ENCODE measurements at places on chromosomes 6 and 20.
A peak's percentile ranks its signal among the peaks of the same experiment; 100 is the strongest.

GRCh38 chr6:97175806-97176205 is 107.2 kb downstream of the MMS22L start:
- no peak for DNase-seq

DNA sequence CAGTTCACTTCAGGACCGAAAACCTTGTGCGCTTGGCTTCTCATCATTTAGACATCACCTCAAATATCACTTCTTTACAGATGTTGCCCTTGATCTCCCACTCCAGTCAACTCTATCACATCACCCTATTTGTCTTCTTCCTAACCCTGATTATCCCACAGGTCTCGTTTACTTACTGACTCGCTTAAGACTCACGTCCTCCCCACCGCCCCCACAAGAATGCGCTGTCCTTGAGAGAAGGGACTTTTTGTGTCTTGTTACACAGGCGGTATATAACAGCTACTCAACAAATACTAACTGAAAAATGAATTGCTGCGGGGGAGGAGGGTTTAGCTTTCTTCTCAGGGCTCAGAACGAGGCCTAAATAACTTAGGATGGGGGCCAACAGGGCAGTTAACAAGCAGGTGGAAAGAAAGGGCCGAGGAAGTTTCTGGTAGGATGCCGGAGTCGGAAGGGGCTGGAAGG is 527 bp downstream of the TOMM34 start:
- DNase-seq: peak; percentile 66

GRCh38 chr6:138211048-138211581 is 7.2 kb downstream of the PBOV1 start:
- no peak for DNase-seq

DNA sequence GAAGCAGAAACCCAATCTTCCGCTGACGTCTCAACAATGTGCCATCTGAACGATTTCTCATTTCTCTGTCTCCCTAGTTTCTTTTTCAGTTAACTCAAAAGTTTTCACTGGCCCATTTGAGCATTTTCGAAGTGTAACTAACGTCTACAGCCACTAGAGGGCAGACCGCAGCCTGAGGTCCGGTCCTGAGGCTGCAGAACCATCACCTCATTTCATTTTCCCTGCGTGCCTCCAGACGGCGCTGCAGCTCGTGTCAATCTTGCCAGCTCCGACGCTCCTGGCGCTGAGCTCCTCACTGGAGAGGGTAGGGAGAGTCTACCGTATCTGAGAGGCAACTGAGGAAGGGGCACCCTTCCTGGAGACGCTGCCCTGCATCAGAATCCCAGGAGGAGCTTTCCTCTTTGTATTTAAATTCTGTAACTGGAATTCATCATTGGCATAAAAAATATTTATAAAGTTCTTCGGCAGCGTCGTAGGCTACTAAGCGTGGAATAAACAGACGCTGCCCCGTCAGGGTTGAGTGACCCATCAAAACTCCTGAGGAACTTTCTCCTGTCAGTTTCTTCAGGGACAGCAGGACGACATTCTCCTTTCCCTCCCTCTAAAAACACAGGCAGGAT is 28.5 kb upstream of the DTNBP1 start:
- DNase-seq: peak; percentile 95

DNA sequence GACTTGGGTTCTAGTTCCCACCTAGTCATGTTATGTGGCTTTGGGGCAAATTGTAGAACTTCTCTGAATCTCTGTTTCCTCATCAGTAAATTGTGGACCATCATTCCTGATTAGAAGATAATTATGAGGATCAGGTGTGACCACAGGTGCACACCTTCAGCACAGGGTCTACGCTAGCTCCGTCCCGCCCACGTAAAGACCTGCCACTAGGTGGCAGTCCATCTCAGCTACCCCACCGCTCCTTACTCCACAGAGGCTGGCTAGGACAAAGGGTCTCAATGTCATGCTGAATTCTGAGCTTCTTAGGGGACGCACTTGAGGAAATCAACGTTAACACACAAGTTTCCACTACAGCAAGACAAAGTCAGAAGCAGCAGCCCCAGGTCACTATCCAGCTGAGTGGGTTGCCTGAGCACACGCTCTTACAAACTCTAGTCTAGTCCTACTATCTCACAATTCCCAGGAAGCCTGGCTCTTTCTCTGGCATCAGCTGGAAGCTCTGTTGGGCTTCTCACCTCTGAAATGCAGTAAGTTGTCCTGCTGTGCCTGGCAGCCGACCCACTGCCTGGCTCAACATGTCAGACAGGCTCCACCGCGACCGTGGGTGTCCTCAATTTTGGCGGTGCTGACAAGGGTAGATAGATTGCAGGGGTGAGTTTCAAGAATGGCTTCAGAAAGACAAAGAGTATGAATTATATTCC is 2.0 kb upstream of the PLCG1 start:
- peak; percentile 48 for DNase-seq

DNA sequence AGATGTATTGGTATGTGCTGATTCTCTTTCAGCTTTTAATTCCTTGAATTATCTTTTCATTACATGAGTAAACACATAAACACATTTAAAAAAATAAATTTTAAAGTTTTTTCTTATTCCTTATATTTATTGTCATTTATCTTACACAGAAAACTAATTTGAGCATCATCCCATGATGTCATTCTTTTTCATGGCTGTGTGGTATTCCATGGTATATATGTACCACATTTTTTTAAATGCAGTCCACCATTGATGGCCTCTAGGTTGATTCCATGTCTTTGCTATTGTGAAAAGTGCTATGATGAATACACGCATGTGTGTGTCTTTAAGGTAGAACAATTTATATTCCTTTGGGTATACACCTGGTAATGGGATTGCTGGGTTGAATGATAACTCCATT is 33.3 kb downstream of the OTOR start:
- DNase-seq: no peak

GRCh38 chr6:28349344-28349891 is 329 bp upstream of the ZKSCAN3 start:
- DNase-seq: no peak

GRCh38 chr6:83615025-83615999 is 93.6 kb downstream of the SNAP91 start:
- peak; percentile 60 for DNase-seq

- DNase-seq: peak; percentile 84
Observed at GRCh38 chr20:35616465-35617396, 1.1 kb downstream of the SPAG4 start.

GRCh38 chr20:20212675-20213096 is 155.2 kb upstream of the INSM1 start:
- no peak for DNase-seq

GRCh38 chr6:89999154-89999553 is 104.9 kb downstream of the GJA10 start:
- DNase-seq: peak; percentile 56

- peak; percentile 88 for DNase-seq
Observed at GRCh38 chr6:22145823-22146677, 150.8 kb downstream of the PRL start.

DNA sequence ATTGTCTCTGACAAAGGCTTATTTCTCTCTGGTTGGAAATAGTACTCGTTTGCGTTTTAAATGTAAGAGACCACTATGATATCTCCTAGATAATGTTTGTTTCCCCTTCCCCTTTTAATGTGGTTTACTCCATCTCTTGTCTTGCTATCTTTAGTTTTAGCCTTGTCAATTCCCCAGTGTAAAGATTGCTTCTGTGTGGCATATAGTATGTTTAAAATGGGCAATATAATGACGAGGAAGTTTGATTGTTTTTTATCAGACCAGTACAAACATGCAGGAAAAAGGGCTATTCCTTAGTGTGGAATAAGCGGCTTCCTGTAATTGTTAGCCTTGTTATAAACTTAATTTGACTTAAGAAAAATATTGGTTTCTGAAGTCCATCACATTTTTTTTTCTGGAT is 3.1 kb downstream of the QKI start:
- peak; percentile 68 for DNase-seq

DNA sequence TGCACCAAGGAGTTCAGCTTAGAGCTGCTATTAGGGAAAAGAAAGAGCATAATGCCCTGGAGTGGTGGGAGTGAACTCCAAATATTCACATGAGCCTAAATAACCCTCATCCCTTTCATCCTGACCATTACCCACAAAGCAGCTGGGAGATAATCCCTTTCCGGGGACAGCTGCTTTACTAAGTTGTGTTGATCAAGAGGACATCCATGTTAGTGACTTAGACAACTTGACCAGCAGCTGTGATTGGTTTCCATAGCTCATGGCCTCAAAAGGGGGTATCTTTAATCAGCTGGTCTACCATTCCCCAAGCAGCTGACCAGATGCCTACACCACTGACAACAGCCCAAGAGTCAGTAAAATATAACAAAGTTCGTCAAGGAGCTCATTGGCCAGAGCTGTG is 75.8 kb upstream of the LY86 start:
- no peak for DNase-seq

GRCh38 chr20:6074145-6074561 is 20.3 kb upstream of the LRRN4 start:
- no peak for DNase-seq

DNA sequence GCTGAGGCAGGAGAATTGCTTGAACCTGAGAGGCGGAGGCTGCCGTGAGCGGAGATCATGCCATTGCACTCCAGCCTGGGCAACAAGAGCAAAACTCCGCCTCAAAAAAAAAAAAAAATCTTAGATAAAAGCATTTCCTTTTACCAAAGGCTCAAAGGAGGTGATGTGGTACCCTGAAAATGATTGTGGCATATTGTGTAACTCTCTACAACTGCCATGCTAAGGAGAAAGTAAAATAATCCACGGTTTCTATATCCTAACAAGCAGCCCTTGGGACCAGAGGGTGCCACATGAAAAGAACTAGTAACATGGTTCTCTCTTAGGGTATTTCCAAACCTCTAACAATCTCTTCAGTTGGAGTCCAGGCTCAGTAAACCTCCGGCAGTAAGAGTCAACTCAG is 38.8 kb upstream of the SLA2 start:
- no peak for DNase-seq

- DNase-seq: no peak
Observed at GRCh38 chr20:55158446-55158845, 683.1 kb downstream of the DOK5 start.

GRCh38 chr6:41577356-41578216 is 31.4 kb downstream of the FOXP4 start:
- no peak for DNase-seq

DNA sequence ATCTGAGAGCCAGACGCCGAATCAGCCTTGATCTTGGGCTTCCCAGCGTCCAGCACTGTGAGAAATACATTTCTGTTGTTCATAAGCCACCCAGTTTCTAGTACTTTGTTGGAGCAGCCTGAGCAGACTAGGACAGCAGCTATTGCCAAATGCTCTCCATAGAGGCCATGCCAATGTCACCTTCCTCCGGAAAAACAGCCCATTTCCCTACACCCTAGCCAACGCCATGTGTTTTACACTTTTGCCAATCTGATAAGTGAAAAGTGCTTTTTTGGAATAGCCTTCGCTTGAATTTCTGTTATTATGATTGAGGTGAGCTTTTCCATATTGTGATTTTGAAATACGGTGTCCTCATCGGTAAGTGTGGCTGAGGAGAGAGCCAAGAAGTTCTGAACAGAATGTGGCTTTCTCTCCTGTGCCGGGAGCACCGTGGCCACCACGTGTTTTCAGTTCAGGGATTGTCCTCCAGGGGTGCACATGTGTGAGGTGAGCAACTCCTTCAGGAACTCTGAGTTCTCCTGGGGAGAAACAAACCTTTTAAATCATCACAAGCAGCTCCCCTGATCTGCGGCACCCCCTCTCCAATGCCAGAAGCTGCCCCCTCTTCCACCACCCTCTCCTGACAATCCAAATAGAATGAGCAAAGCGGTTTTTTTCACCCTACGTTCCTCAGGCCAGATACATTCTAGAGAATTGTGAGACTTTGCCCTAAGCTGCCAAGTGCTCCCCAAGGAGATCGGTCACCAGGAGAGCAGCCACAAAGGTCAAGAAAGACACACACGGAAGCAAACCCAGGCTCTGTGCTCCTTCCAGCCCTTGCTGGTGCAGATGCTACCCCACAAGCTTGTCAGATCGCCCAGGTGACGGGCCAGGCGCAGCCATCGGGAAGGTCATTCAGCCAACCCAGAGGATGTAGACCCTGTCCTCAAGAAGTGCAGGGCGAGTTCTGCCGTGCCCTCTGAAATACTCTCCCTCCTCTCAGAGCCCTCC is 36.0 kb downstream of the TAF8 start:
- no peak for DNase-seq

- no peak for DNase-seq
Observed at GRCh38 chr6:41964201-41964887, 22.7 kb upstream of the CCND3 start.

- peak; percentile 31 for DNase-seq
Observed at GRCh38 chr20:54067606-54068174, 2.7 kb downstream of the BCAS1 start.

GRCh38 chr6:170281331-170282292 is 9.3 kb downstream of the DLL1 start:
- DNase-seq: no peak

DNA sequence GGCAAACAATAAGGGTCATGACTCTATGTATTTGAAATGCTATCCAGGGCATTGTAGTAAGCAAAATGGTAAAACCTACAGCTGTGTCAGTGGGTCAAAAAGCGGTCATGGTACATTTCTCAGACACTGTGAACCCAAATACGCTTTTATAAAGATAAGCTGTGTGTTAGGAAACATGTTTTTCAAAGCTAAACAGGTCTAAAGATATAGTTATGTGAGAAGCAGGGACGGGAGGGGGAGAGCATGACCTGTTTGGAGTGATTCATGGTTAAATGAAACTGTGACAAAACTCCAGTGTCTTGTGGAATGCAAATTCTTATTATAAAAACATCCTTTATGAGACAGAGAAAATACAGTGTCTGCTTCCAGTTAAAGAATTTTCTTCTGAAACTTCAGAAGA is 205.4 kb upstream of the BMP2 start:
- DNase-seq: no peak

- DNase-seq: no peak
Observed at GRCh38 chr6:16739329-16739801, 21.9 kb downstream of the ATXN1 start.

DNA sequence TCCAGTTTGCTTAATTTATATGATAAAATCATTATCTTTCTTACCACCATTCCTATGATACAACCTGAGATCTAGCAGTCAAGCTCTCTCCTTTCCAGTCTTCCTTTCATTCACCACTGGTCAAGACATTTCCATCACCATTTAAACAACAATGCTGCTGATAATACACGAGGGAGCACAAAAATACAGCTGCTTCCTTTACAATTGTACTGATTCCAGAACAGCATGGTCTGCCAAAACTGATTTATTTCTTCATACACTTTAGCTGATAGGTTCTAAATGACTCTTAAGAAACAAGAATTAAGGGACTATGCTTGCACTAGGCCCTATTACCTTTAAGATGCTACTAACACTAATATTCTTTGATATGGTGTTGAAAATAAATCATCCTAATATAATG is 65.0 kb downstream of the EPM2A start:
- no peak for DNase-seq

DNA sequence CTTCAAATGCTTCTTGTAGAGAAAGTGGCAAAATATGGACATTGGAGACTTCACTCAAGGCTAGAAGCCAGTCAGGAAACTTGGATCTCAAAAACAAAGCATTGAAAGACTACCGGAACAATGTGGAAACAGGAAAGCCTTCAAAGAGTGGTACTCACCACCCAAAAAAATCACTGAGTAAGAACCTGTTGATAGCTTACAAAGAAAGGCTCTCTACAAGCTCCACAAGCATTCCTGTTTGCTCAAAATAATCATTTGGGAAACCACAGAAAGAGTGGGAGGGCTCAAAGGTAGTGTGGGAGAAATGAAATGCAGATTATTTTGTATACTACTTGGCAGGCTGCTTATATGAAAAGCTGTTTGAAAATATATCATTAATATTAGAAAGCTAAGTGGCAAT is 9.5 kb upstream of the DST start:
- no peak for DNase-seq

Measured in eye (tissue), 1 donor.